Stimulated activated CD4-positive, alpha-beta T cell treated with anti-CD3 and anti-CD28 coated beads, Interleukin-12 subunit alpha, Interleukin-12 subunit beta, amount 100 ng/mL, for 24 hours (primary cell): ENCODE measurements at places on chromosomes 11 and 22.
A peak's percentile ranks its signal among the peaks of the same experiment; 100 is the strongest.

GRCh38 chr11:33881651-33882503 is 10.0 kb downstream of the LMO2 start:
- no peak for DNase-seq

DNA sequence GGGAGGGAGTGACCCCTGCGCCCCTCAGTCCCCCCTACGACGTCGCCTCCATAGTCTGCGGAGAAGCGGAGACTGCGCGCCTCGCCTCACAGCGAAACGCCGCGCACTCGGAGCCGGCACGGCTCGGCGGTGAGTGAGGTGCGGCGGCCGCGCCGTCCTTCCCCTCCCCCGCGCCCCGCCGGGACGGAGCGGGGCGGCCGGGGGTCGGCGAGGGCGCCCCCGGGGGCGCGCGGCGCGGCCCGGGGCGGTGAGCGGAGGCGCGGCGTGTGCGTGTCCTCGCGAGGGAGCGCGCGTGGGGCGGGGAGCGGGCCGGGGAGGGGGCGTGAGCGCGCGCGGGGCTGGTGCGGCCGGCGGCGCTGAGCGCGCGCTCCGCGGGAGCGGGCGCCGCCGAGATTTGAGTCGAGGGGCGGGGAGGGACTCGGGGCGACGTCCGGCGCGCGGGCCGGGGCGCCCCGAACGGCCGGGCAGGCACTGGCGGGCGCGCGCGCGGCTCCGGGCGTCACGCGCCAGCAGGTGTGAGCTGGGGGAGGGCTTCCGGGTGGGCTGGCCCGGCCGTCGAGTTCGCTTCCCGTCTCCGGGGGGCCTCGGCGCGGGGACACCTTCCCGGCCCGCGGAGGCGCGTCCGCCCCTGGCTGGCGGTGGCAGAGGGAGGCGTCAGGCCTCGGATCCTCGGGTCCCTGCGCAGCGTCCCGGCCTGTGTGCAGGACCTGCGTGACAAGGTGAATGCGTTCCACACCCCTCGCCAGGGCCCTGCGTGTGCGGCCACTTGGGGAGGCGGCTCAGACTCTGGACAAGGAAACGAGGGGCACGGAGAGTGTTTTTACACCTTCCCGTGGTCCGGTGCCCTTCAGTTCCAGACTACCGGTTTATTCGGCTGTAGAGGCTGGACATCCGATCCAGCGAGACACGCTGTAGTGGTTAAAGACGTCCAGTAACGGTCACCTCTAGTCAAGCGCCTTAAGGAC is 50.4 kb downstream of the FAM83F start:
- DNase-seq, result peak; percentile 50

- no peak for DNase-seq
Observed at GRCh38 chr11:74540270-74540669, 46.7 kb upstream of the LIPT2 start.

DNA sequence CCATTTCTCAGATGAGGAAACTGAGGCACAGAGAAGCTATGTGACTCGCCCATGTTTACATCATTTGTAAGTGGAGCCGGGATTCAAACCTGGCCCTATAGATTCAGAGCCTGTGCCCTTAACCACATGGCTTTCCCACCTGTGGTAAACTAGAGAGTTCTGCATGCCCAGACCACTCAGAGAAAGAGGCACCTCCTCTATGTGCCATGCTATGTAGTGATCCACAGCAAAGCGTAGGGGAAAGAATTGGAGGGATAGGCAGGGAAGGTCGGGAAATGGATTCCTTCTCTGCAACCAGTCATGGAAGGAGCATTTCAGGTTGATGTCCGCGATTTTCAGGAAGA is 15.4 kb upstream of the POU2AF2 start:
- DNase-seq, result no peak

DNA sequence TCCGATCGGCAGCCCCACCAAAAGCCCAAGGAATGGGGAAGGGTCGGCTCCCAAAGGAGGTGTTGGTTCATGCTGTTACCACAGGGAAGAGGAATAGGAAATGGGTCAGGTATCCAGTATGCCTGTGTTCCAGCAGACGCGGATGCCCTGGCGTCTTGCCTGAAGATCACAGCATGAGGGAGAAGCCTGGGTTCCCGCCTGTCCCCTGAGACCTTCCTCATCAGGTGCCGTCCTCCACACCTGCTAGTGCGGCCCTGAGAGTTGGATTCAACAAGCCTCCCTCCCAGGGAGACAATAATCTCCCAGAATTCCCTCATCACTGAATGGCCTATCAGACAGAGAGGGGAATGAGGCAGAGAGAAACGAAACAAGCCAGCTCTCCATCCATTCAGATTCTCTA is 92.2 kb downstream of the SPATA19 start:
- no peak for DNase-seq

DNA sequence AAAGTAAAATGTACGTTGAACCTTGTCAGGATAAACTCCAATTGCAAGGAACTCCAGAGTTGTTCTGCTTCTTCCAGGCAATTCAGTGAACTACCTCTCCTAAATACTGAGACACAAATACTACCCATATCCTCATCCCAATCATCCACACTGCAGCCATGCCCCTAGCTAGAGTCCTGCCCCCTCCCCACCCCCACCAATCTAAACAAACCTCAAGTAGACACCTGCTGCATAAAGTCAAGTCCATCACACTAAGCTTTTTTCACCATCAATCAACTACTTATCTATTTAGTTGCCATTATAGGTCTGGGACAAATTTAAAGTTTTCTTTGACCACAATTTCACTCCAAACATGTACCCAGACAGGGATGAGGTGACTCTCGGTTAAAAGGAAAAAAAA is 93.2 kb upstream of the APOA1 start:
- no peak for DNase-seq

DNA sequence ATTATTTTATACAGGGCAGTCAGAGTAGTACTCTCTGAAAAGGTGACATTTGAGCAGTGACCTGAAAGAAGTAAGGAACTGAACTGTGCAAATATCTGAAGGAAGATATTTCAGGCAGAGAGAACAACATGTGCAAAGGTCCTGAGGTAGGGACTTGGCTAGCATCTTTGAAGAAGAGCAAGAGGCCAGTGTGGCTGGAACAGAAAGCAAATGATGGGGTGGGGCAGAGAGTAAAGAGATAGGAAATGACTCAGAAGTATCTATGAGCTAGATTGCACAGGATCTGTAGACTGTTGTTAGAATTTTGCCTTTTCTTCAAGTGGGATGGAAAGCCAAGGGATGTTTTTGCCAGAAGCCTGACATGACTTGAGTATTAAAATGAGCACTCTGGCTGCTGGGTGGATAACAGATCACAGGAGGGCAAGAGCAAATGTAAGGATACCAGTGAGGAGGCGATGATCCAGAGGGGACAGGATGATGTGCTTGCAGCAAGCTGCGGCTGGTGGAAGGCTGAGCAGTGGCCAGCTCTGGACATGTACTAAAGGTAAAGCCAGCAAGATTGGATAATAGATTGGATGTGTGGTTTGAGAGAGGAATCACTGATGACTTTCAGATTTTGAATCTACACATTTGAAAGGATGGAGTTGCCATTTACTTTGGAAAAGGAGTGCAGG is 33.2 kb upstream of the TTC12 start:
- DNase-seq, result no peak

DNA sequence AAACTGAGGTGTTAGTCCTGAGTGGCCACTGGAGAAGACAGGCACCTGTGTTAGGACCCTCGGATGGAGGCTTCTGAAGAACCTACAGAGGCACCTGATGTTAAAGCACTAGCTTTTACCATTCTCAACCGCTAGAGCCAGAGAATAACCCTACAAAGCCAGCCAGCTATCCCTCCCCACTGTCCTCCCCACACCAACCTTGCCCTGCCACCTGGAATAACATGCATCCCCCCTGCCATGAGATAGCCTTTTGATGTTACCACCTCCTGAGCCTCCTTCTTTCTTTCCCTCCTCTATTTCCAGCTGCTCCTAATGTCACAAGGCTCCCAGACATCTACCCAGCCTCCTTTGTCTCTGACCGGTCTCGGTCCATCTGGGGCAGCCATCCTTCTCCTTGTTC is 28.1 kb downstream of the COMMD9 start:
- no peak for DNase-seq

GRCh38 chr11:85682330-85683305 is 3.4 kb downstream of the CCDC89 start:
- peak; percentile 51 for DNase-seq

DNA sequence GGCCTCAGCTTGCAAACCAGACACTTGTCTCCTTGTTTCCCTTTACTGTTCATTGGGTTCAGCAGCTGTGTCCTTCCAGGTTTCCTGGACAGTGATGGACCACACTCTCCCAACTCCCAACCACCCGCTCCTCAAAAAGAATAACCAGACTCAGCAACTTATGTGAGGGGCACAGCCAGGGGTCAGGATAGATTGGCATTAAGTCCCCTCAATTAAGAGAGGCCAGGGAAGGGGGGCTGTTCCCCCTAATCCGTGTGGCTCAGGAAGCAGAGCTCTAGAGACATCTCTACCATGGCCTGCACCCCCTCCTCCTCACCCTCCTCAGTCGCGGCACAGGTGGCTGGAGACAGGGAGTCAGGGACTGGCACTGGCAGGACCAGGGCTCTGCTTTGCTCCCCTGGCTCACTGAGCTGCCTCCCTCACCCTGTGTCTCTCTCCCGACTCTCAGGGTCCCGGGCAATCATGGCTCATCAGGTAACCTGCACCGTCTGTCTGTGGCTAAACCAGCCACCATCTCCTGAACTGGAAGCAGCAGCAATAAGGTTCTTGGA is 111.7 kb downstream of the ZNF280B start:
- no peak for DNase-seq

- no peak for DNase-seq
Observed at GRCh38 chr11:70055444-70055843, 22.7 kb upstream of the ANO1 start.

- no peak for DNase-seq
Observed at GRCh38 chr11:125935618-125936199, 10.1 kb upstream of the VSIG10L2 start.

DNA sequence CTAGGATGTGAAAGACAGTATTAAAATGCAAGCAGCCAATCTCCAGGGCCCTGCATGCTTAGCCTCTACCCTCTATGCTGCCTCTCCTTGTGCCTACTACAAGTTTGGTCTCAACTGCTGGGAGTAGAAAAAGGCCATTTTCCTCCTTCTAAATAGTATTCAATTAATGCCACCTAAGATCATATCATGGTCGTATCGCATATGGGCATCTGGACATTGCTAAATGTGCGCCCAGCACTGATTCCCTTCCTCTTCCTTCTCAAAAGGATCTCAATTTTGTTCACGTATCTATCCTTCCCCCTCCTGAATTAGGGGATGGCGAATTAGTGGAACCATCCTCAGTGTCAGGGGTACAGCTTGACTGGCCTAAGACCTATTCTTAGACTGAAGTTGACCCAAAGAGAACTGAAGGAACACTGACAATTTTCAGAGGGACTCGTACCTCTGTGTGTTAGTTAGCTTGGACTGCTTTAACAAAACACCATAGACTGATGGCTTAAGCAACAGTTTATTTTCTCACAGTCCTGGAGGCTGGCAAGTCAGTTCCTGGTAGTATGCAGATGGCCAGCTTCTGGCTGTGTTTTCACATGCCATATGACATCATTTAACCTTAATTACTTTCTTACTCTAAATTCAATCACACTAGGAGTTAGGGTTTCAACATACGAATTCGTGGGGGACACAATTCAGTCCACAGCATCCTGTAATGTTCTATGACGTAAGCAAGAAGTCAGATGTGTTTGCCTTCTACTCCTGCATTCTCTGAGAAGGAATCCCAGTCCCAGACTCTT is 8.5 kb upstream of the NUP50 start:
- no peak for DNase-seq

DNA sequence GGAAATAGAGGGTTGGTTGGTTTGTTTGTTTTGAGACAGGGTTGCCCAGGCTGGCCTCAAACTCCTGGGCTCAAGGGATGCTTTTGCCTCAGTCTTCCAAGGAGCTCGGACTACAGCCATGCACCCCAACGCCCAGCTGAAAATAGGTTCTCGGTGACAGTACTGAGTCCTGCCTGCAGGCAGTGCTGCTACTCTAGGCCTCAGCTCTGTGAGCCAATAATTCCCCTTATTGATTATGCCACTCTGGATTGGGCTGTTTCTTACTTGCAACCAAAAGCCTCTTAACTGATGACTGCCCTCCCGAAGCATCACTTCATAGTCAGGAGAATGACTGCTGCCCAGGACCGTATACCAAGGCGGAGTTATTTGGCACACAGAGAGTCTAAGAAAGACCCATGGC is 1.2 kb upstream of the C11orf16 start:
- DNase-seq, result no peak

- no peak for DNase-seq
Observed at GRCh38 chr11:99238401-99238800, 217.7 kb downstream of the CNTN5 start.

- DNase-seq, result no peak
Observed at GRCh38 chr22:48919187-48919590, 908.5 kb downstream of the BRD1 start.

DNA sequence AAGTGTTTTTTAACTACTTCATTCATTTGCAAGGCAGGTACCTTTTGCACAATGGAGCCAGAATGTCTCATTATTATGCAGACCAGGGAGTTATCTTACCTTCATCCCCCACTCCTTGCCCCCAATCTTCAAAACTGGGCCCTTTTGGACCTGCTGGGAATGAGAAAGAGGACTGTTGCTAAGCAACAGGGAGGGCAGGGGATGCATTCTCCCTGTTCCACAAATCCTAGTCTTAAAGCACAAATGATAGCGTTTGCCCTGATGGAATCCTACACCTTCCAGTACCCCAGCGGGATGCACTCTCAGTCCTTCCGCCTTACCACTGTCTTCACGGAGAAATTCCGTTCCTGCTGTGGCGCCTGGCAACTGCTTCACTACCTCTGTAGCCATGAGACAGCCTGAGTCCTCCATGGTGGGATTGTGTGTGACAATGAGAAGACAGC is 4.1 kb upstream of the KCNJ1 start:
- no peak for DNase-seq

GRCh38 chr11:45451766-45452440 is 165.8 kb upstream of the SYT13 start:
- DNase-seq, result no peak

DNA sequence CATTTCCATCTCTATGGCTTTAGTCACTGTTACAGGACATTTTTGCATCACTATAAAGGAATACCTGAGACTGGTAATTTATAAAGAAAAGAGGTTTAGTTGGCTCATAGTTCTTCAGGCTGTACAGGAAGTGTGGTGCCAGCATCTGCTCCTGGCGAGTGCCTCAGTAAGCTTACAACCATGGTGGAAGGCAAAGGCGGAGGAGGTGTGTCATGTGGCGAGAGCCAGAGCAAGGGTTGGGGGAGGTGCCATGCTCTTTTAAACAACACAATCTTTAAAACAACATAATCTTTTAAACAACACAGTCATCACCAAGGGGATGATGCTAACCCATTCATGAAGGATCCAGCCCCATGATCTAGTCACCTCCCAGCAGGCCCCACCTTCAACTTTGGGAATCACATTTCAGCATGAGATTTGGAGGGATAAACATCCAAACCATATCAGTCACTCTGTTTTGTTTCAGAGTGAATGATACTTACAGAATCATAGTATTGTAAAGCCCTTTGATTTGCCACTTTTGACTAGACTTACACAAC is 103.3 kb downstream of the PDE3B start:
- DNase-seq, result no peak

DNA sequence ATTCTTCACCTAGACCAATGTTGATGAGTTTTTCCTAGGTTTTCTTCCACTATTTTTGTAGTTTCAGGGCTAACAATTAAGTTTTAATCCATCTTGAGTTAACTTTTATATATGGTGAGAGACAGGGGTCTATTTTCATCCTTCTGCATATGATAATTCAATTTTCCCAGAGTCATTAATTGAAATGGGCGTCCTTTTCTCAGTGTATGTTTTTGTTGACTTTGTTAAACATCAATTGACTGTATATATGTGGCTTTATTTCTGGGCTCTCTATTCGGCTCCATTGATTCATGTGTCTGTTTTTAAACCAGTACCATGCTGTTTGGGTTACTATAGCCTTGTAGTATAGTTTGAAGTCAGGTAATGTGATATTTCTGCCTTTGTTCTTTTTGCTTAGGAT is 282.1 kb downstream of the INSC start:
- DNase-seq, result no peak

GRCh38 chr11:18731949-18732821 is 6.2 kb upstream of the IGSF22 start:
- peak; percentile 61 for DNase-seq
